ENCODE measurements at places on chromosomes 5 and 9. TPM values are rescaled to one million over a fixed set of nuclear protein-coding genes. Genes with fewer than 3 reads are reported as not detected.

TLR4 gene
- total RNA-seq = 14.2 TPM

TEX48 gene
- total RNA-seq = not detected

GRCh38 chr5:41878643-41879478 lies 8.6 kb upstream of the OXCT1 start:
- no peak for DNase-seq

- DNase-seq = peak; percentile 35
These were observed 2.0 kb downstream of the NIPBL start for GRCh38 chr5:36878392-36879082.

- DNase-seq = no peak
These were observed 1633.8 kb downstream of the MAT2B start for GRCh38 chr5:165139262-165139661.

DNA sequence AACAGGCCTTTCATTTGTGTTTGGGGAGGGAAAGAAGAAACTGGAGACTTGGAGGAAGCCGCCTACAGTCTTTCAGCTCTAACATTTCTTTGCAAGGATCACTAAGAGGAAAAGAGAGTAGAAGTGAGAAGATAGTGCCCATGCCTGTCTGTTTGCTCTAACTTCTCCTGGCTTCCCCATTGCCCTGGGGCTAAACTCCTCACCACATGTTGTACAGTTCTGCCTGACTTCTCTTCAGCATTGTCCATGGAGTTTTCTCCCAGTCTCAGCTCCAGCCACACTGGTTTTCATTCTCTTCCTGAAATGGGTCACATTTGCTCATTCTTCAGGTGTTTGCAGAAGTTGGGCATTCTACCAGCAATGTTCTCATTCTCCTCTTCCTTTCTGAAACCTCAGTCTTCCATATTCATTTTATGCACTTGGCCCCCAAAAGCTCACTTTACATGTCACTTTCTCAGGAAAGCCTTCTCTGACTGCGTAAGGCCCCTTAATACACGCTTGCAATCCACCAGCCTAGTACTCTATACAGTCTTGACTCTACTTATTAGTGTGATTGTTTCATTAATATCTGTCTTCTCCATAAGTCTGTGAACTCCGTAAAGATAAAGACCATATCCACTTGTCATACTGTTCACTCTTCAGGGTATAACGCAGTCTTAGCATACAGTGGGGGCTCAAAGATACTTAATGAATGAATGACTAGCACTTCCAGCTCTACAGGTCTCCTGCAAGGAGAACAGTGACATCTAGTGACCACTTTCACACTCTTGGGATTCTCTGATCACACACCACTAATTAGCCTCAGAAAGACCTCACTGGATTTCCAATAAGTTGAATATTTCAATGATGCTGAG lies 40.2 kb upstream of the TRIM32 start:
- DNase-seq = peak; percentile 45

GRCh38 chr5:172999372-172999973 lies 15.9 kb downstream of the ATP6V0E1 start:
- DNase-seq = no peak

GRCh38 chr9:100091650-100092049 lies 7.2 kb downstream of the ERP44 start:
- DNase-seq = no peak

DNA sequence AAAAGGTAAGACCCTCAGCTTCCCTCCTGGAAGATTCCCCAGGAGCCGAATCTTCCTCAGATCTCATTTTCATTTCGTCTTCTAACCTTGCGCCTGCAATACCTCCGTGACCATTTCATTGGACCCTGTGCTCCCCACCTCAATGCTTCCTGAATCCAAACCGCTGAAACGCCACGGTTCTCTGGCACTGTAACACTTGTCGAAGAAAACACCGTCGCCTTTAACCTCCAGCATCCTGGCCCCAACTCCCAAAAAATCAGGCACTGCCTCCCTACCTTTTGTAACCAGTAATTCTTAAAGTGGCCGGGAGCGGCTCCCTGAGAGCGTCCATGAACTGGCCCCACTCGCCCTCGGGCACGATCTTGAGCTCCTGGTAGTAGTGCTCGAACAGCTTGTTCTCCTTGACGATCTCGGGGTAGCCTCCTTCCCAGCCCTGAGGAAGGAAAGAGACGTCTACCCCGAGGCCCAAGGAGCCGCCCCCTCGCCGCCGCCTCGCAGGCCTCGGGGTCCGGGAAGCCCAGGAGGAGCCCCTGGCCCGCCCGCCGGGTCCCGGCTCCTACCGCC lies 438 bp downstream of the NSUN2 start:
- DNase-seq = no peak

- no peak for DNase-seq
These were observed 78.3 kb upstream of the NEK6 start for GRCh38 chr9:124179196-124180071.

DNA sequence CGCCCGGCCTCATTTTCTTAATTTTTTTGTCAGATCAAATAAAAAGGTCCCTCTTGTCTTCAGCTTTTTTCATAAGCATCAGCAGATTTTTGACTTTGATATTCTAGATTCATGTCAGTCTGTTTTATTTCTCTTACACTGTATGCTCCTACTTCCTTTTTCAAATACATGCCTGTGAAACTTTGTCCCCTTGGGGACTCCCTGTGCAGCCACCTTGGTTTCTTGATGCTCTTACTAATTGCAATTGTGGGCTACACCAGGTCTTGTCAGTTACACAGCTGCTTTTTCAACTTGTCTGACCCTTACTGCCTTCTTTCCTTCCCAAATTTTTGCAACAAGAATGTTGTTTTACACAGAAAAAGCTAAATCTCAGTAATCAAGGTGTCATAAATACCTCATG lies 238.2 kb upstream of the KCNN2 start:
- DNase-seq = no peak

- no peak for DNase-seq
These were observed 29.8 kb downstream of the TNFAIP8 start for GRCh38 chr5:119385536-119386128.

DNA sequence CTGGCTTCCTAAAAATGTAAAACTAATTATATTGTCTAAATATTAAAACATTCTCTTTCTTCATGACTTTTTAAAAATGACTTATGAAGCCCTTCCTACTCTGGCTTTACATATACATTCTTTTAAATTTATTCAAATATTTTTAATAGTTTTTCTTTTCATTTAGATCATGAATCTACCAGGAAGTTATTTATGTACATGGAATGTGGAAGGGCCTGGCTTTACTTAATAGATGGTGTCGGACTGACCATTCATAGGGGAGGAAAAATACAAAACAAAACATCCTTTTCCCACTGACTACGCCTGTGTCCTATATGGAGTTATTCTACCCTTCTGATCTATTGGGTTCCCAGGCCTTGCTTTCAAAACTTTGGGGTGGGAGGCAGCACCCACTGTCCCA lies 129.8 kb downstream of the MACROH2A1 start:
- DNase-seq = no peak

DNA sequence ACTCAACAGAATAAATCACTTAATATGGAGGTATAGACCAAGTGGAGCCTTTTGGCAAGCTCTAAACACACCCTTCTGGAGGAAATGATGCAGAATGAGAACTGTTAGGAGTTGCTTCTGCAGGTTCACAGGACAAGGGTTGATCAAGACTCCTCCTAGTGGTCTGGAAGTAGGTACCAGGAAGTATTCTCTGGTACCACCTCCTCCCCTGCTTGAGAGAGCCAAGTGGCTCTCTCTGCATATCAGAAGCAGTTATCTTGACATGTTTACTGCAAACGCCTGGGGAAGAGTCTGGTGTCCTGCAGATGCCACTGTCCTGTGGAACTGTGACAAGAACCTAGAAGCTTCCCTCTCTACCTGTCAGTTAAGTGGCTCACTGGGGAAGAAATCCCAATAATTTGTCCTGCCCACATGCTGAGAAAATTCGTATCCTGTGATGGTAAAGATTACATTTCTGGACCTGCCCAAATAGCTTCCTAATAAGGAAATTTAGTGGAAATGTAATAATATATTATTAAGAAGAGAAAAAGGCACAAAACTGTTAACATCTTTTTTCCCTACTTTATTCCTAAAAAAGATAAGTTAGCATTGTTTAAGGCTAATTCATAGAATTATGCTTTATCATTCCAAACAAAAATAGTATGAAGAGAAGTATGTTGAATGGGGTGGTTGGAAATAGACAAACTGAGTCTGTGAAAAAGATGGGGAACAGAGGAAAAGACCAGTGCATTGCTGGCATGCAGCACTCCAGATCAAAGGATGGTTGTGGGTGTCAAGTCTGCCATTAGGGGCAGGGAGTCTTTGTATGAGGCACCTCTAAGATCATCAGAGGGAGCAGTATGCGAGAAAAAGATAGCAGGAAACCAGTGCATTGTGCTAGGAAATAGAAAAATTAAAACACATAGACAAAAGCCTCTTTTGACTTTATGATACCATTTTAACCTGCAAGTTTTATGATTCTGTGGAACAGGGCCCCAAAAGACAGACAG lies 118.8 kb downstream of the CDC42SE2 start:
- DNase-seq = no peak

DNA sequence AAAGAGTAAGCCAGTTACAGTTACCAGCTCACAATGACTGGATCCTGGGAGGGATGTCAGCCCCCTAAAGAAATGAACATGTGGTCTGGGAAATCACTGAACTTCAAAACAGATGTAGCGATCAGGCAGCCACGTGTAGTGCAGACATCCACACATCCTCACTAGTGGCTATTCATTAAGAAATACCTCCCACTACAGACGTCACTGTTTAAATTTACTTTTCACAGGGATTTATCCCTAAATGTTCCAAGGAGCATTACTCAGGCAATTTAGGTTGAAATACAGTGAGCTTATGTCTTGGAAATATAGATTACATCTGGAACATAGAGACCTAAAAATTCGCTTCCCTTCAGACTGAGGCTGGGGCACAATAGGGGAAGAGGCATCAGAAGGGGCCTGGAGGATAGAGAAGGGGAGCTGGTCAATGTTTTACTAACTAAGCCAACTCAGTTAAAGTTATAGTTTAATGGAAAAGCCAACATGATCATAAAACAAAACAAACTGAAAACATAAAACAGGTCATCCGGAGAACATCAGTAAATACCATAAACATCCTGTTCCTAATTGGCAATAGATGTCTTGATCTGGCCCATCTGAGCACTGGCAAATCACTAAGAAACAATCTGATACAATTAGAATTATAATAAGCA lies 92.3 kb downstream of the FANCC start:
- peak; percentile 2 for DNase-seq

- no peak for DNase-seq
These were observed 545.4 kb downstream of the CDH9 start for GRCh38 chr5:26492906-26493459.

- no peak for DNase-seq
These were observed 78.5 kb downstream of the SH3TC2 start for GRCh38 chr5:148984345-148984744.

DNA sequence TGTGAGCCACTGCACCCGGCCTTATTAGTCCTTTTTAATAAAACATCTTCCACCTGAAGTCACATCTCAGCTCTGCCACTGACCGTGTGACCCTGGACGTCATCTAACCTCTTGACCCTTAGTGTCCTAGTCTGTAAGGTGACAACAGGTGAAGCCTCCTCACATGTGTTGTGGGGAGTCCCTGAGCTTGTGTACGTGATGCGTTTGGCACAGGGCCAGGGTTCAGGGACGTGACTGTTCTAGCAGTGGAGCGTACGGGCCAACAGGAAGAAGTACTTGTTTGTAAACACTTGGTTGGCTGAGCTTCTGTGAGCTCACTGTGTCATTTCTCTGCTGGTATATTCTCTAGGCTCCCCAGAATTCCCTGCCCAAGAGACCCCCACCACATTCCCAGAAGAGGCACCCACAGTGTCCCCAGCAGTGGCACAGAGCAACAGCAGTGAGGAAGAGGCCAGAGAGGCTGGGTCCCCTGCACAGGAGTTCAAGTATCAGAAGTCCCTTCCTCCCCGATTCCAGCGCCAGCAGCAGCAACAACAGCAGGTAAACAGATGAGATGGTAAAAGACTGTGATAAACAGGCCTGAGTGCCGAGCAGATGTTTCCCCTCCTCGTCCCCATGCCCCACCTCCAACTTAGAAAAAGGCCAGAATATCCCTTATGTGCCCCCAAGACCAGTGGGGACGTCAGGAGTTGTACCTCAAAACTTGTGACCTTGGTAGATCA lies 35.3 kb upstream of the POMT1 start:
- no peak for DNase-seq

GRCh38 chr9:117403403-117403811 lies 11.4 kb downstream of the ASTN2 start:
- DNase-seq = no peak

GRCh38 chr5:23139338-23140171 lies 286.4 kb upstream of the CDH12 start:
- DNase-seq = no peak

DNA sequence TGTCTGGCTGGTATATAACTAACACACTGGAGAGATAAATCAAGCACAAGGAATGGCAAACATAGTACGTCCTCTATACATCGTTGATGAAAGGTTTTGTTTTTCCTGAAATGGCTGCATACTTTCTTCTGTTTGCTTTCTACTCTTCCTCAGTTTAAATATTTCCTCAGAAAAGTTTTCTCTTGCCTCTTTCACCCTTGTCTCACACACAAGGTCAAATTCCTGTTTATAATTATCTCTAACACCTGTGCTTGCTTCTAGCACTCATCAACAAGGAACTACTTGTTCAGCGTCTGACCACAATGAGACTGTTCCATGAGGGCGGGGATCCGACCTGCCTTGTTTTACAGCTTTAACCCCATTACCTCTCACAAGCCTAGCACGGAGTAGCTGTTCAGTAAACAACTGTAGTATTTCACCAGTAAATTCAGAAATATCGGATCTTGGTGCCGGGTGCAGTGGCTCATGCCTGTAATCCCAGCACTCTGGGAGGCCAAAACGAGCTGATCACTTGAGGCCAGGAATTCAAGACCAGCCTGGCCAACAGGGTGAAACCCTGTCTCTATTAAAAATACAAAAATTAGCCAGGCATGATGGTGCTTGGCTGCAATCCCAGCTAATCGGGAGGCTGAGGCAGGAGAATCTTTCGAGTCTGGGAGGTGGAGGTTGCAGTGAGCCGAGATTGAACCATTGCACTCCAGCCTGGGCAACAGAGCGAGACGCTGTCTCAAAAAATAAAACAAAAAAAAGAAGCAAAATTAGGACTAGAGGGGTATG lies 37.0 kb downstream of the NR6A1 start:
- no peak for DNase-seq

DNA sequence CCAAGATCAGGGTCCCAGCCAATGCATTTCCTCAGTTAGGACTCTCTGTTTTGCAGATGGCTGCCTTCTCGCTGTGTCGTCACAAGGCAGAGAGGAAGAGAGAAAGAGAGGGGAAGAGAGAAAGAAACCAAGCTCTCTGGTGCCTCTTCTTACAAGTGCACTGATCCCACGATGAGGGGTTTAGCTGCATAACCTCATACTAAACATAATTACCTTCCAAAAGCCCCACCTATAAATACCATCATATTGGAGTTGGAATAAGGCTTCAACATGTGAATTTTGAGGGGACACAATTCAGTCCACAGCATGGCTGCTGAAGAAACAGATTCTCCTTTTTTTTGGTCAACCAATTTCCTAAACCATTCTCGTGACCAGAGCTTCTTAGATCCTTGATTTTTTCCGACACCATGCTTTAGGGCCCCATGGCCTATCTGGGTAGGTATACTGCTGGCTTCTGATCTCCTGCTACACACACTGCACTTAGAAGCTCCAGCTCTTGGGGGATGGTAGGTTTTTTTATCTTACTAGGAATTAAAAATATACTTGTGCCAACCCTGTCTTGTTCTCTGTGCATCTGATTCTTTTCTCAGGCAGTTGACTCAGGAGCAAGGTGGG lies 5.1 kb downstream of the CAMK4 start:
- DNase-seq = no peak

- no peak for DNase-seq
These were observed 880.1 kb upstream of the SEMA6A start for GRCh38 chr5:117454716-117455212.
